AG04449 (cell line): ENCODE measurements at places on chromosomes 13 and 19.
A peak's percentile ranks its signal among the peaks of the same experiment; 100 is the strongest.

GRCh38 chr19:47272448-47273312 lies 2.0 kb upstream of the INAFM1 start:
- DNase-seq, result no peak

DNA sequence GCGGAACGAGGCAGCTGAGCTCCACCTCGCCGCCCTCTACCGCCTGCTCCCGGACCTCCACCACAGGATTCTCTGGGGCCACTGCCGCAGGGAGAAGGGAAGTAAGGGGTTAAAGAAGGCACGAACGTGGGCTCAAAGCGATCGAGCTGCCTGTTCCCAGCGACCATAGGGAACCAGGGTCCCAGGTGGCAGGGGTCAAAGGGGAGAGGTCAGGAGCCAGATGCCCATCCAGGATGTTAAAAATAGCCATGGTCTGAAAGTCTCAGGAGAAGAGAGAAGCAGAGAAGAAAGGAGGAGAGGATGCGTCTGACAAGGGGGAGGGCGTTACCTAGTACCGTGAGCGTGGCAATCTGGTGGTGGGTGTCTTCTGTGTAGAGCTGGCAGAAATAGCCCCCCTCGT lies 7.4 kb upstream of the ZNF428 start:
- no peak for DNase-seq

GRCh38 chr13:74194846-74195245 lies 60.6 kb upstream of the KLF12 start:
- no peak for DNase-seq

DNA sequence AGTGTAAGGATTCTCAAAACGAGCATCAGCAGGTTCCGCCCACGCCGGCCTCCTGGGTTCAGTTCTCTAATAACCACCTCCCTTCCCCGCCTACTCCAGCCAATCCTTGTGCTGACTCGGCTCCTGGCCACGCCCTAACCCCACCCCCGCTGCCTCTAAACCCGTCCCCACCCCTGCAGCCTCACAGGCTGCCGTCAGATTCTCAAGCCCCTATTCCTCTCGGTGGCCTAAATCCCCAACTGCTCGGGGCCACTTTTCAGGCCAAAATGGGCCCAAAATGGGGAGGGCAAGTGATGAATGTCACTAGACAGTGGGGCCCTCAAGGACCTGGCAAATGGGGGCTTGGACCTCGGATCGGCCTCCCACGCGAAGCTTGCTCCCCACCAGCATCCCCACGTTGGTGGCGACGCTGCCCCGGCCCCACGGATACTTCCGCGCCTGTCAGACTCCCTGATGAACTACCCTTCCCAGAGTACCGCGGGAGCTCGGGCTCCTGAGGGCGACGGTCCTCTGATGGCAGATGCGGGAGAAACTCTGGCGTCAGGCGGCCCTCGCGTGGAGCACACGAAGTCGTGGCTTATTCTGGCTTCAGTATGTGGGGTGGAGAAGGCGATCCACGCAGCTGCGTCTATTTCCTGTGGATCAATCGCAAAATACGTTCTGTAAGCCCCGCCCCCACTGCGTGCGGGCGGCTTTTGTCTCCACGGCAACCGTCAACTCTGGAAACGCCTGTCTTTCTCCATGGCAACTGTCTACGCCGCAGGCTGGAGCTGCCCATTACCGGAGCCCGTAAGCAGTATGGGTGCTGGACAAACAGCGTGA lies 24.8 kb downstream of the ZNF473 start:
- no peak for DNase-seq

DNA sequence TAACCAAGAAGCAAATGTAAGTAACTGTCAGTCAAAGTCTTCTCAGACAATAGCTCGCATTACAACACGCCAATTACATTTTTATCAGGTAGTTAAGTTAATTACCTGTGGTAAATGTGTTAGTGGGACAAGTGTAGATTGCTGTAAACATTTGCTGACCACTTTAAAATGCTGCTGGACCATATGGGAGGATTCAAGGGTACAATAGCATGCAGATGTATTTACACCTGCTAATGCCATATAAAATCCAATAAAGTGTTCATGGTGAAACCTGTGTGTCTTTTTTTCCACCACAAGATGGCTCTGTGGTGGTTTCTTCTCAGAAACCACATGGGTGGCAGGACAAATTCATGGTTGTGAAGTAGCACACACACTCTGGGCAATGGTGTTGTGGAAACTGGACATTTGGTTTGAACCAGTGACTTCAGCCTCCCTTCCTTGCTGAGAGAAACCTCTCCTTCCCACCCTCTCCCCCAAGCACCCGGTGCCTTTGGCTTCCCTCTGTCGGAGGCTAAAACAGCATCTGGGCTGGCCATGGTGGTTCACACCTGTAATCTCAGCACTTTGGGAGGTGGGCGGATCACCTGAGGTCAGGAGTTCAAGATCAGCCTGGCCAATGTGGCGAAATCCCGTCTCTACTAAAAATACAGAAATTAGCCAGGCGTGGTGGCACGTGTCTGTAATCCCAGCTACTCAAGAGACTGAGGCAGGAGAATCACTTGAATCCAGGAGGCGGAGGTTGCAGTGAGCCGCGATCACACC lies 18.1 kb upstream of the GTF3A start:
- no peak for DNase-seq

DNA sequence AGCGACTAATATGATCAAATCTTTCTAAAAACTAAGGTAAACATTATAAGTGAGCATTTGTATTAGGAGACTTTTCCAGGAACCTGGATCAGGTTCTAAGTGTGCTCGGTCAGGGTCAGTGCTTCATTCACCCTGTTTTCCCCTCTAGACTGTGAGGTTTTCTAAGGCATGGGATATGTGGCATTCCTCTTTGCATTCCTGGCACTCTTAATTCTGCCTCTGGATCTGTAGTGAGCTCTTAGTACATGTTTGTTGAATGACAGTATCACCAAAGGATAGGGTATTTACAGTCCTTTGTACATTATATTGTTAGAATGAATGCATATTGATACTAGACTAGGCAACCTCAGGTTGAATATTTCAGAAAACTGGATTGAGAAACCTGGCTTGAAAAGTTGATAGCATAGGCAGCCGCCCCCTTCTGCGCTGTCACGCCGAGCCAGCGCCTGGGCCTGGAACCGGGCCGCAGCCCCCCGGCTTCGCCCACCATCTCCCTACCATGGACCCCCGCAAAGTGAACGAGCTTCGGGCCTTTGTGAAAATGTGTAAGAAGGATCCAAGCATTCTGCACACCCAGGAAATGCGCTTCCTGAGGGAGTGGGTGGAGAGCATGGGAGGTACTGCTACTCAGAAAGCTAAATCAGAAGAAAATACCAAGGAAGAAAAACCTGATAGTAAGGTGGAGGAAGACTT lies 156.5 kb downstream of the KCNRG start:
- DNase-seq, result peak; percentile 24

DNA sequence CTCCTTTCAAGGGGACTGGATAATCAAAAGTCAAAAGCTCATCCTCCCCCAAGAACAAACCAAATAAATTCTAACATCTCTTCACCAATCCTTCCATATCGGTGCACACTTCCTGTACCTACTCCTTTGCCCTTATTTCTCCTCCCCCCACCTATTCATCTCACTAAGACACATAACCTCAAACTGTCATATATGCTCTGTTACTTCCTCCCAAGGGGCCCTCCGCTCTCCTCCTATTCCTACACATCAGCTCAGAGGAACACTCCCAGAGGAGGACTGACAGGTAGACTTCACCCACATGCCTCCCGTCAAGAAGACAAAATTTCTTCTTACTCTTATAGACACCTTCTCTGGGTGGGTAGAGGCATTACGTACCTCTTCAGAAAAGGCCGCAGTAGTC lies 48.1 kb downstream of the ZNF93 start:
- no peak for DNase-seq

- peak; percentile 36 for DNase-seq
Observed at GRCh38 chr19:34480971-34481841, at the start of gene WTIP. Gene WTIP (plus strand): TSS chr19:34481758. CDS start chr19:34481975, 217 bp downstream.

GRCh38 chr13:36801035-36801434 lies 18.0 kb upstream of the RFXAP start:
- DNase-seq, result no peak

DNA sequence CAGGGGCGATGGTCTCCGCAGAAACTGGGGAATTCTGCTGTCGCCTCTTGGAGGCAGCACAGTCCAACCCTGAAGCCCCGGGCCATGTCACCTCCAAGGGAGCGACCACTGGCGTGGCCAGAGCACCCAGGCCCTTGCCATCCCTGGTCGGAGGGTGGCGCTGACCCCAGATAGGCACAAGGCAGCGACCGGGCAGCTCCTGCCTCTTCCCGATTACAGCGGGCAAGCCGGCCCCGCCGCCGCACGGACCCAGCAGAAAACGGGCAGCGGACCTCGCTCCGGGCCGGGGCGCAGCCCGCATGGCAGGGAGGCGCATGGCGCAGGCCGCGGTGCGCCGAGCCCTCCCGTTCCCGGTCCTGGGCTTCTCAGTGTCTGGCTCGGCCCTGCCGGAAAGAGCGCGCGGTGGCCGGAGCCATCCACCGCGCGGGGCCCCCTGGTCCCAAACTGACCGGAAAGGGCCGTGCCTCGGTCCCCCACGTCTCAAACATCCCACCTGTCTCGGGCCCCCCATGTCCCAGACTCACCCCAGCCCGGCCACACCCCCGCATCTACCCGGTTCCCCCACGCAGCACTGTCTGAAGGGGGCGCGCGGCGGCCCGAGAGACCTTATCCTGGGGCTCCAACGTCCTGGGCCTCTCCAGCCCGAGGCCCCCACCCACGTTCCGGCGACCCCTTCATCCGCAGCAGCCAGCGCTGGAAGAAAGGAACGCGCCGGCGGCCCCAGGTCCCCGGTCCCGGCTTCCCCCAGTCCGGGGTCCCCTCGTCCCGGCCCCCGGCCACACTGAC lies 727 bp downstream of the CERS1 start:
- no peak for DNase-seq

DNA sequence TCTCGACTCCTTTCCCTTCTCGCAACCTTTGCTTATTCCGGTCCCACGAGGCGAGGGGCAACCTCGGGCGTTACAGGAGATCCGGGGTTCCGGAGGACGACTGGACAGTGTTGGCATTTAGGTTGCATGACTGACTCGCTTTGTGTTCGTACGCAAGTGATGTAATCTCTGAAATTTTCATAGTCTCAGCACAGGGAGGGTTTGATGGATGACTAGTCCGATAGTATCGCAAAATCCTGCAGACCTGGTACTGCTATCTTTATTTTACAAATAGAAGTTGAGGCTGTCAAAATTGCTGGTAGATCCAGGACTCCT lies 342 bp downstream of the DDX49 start:
- no peak for DNase-seq

DNA sequence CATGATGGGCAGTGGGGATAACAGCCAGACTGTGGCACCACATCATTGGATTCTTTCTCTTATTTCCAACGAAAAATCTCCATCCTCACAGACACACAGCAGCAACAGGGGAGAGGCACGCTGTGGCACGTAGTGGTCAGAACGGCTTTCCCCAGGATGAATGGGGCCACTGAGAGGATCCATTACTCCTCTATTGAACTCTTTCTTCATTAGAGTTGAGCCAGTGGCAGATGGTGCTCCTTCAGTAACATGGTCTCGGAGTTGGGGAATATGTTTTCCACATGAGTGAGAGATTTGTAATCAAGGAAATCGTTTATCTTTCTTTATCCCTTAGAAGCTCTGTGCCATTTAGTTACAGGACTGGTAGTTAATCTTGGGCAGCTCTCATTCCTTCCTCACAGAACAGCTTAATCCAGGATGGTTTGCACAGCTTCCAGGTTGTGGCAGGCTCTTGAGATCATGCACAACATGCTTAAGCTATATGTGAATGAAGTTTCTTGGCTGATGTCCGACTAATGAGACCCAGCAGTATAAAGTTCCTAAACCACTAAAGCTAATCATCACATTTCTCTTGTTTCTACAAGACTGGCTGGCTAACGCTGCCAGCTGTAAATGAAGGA lies 180.5 kb upstream of the SLC10A2 start:
- no peak for DNase-seq

DNA sequence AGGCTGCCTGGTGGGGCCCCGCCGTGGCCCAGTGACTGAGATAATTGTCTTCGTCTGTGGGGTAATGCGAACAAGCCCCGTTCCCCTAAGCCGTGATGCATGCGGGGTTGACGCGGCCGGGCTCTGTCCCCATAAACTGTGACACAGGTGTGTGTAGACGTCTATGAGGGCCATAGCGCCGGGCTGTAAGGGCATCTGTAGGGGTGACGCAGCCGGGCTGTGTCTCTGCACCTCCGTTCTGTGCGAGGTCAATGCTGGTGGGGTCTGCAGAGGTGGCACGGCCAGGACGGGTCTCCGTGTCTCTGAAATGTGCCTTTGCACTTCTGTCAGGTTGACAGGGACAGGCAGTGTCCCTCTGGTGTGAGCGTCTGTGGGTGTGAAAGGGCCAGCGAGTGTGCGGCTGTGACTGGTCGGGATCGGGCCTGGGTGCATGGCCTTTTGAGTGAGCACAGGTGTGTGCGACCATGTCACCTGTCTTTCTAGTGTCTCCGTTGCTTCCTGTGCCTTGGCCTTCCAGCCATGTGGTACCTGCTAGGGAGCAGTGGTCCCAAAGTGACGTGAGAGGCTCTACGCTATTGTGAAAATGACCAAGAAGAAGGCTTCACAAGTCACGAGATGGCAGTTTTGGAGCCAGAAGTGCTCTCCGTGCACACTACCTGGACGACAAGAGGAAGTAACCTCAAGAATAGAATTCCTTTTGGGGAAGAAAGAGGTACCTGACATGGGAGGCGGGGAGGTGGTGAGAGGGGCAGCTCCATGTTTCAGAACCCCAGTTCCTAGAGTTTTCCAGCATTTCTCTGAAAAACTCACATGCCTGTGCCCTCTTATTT lies 16.4 kb upstream of the ZNF331 start:
- DNase-seq, result no peak

GRCh38 chr19:46783670-46784069 lies 4.7 kb downstream of the SLC1A5 start:
- DNase-seq, result no peak

DNA sequence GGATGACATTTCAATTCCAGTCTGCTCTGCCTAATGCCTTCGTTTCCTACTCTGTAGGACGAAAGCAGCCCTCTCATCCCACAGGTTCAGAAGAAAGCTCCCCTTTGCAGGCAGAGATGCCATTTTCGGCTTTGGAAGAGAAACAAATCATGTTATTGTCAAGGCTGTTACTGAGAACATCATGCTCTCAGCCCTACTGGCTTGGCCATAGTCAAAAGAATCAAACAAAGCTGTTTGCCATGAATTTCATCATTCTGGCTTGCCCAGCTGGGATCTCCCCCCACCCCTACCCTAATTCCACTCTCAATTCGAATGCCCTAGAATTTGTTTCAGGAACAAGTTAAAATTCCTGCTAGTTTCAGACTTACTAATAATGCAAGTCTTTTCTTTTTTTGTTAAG lies 162.3 kb upstream of the SERP2 start:
- DNase-seq, result no peak
